ENCODE measurements at places on chromosomes 3 and 15. TPM values are rescaled to one million over a fixed set of nuclear protein-coding genes. Genes with fewer than 3 reads are reported as not detected.

The GOLGA6L4 gene
- total RNA-seq = 2.8 TPM

GRCh38 chr3:184183679-184184078 lies 2.3 kb upstream of the ABCF3 start:
- no peak for DNase-seq

- no peak for DNase-seq
Measured at GRCh38 chr3:16186086-16186485, 11.6 kb downstream of the GALNT15 start.

GRCh38 chr15:79918278-79918677 lies 21.5 kb upstream of the MTHFS start:
- DNase-seq = no peak

DNA sequence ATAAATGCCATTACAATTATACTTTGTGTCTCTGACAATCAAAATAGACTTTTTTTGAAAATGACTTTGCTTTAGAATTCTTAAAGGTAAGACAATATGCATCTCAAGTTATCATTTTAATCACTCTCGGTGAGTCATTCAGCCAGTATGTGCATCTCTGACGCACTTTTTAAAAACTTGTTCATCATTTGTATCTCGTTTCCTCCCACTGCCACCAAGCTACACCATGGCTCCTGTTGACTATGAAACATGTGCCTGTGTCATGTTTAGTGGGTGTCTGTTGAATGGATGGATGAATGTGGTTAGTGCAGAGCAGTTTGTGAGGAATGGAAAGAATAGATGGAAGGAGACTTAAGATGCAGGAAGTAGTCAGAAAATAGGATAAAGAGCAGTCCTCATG lies 68.6 kb downstream of the ARPP21 start:
- no peak for DNase-seq

The TSPAN3 gene
- total RNA-seq = 206 TPM

The CYP8B1 gene
- not detected for total RNA-seq

The NR2E3 gene
- total RNA-seq = not detected

- no peak for DNase-seq
Measured at GRCh38 chr15:55859681-55860080, 116.7 kb upstream of the PRTG start.

The LYZL4 gene
- total RNA-seq = not detected

The ZNF620 gene
- 3.0 TPM for total RNA-seq

GRCh38 chr3:112074616-112075497 lies 11.3 kb upstream of the C3orf52 start:
- DNase-seq = no peak

DNA sequence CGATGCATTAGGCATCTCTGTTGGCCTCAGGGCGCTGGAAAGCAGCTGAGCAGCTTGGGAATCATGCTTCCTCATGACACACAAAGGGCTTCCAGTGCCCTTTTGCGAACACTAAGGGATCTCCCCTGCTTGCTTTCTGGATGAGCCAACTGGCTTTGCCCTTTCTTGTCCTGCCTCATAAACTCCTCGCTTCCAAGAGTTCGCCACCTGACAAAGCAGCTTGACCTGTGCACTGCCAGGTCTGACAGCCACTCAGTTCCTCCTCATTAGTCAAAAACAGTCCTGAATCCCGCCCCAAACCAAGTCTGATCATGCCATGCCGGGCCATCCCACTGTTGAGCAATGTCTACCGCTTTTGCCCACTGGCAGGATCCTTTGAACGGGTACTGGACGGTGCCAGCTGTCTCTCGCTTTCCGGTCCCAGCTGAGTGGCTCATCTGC lies 265.4 kb upstream of the LYSMD4 start:
- DNase-seq = no peak

DNA sequence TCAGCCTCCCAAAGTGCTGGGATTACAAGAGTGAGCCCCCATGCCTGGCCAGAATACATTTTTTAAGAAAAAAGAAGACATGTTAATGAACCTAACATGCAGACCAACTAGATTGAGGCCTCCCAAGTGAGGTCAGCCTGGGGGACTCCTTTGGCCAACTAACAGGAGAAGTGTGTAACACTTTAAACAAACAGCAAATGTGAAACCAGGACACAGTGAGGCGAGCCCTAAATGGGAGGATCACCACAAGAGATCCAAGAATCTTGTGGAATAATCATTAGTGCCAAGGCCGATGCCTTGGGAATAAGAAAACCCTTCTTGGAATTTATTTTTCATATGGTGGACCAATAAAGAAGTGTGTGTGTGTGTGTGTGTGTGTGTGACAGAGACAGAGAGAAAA lies 73.9 kb downstream of the ATP10A start:
- DNase-seq = no peak

The ANKRD63 gene
- not detected for total RNA-seq

DNA sequence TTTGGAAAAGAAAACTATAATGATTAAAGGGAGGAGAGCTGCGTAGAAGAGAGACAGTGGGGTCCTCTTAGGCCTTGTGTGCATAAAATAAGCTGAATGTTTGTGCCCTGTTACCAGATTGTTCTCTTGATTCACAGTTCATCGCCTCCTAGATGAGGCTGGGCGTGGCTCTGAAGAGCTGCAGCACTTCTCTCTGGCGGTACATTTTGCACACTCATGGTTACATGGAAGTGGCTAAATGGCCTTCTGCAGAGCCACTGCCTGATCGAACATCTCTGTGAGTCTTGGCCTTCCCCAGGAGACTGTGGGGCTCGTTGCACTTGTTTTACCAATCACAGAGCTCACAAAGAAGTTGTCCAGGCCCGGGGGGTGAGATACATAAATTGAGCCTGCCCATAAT lies 208.8 kb downstream of the GABRG3 start:
- no peak for DNase-seq

DNA sequence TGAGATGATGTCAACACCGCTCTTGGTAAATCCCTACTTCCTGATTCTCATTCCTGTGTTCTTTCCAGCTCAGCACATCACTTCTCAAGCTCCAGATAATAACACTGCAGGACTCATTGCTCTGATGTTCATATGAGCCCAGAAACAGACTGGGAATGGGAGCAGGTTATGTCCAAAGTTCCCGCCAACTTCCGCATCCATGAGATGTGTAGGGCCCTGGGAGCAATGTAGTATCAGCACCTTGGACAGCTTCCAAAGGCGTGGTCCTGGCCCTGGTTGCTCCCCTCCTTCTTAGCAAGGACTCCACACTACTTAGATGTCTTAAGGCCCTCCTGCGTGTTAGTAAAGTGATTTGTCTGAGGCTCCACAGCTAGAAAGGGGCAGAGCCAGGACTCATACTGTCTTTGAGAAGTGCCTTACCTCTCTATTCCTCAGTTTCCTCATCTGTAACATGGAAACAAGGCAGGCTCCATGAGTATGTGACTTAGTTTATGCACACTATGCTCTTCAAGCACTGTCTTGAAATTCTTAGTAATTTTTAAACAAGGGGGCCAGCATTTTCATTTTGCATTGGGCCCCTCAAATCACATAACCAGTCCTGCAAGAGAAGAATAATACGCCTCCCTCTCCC lies 27.9 kb upstream of the SLC6A1 start:
- DNase-seq = no peak

GRCh38 chr3:96428097-96428496 lies 386.3 kb upstream of the EPHA6 start:
- DNase-seq = no peak

GRCh38 chr3:16343101-16343500 lies 78.1 kb downstream of the OXNAD1 start:
- DNase-seq = no peak

Measured in tibial nerve (tissue), 4 donors.